H7 (cell line): ENCODE measurements at places on chromosomes 5 and 9.

GRCh38 chr5:1831257-1831656, 30.1 kb downstream of the NDUFS6 start:
- no peak for DNase-seq

- DNase-seq: no peak
Observed at GRCh38 chr5:138654281-138654867, 79.2 kb upstream of the HSPA9 start.

DNA sequence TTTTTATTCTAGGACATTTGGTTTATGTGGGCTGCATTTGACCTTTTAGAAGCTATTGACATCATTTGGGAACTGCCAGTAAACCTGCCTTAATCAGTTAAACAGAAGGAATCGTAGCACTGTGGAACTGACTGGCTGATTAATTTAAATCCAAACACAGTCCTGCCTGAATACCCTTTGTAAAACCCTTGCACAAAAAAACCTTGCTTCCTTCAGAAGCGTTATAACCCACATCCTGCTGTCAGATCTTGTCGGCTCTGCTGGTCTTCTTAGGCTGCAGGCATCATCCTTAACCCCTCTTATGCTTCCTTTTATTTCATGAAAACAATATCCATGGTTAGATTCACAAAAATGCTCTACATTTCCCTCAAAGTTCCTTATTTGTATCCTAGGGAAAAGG, 46.3 kb downstream of the PAM start:
- no peak for DNase-seq

GRCh38 chr5:172150514-172151425, 37.3 kb downstream of the STK10 start:
- DNase-seq: peak; percentile 28

GRCh38 chr5:53321721-53322120, 158.7 kb upstream of the FST start:
- DNase-seq: no peak
